ENCODE measurements at places on chromosomes 4 and X. TPM values are rescaled to one million over a fixed set of nuclear protein-coding genes. Genes with fewer than 3 reads are reported as not detected.

DNA sequence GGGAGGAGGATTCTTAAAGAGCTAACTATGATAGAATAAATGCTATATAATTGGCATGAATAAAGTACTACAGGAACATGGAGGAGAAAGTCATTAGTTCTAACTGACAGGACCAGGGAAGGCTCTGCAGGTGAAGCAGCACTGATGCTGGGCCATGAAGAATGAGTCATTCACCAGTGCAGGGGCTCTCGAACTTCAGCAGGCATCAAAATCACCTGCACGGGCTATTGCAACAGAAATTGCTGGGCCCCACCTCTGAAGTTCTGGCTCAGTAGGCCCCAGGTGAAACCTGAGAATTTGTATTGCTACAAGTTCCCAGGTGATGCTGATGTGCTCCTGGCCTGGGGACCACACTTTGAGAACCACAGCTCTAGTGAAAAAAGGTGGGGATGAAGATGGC, 33.7 kb downstream of the TMEM150C start:
- DNase-seq = no peak

The TLL1 gene
- 0.31 TPM for total RNA-seq

DNA sequence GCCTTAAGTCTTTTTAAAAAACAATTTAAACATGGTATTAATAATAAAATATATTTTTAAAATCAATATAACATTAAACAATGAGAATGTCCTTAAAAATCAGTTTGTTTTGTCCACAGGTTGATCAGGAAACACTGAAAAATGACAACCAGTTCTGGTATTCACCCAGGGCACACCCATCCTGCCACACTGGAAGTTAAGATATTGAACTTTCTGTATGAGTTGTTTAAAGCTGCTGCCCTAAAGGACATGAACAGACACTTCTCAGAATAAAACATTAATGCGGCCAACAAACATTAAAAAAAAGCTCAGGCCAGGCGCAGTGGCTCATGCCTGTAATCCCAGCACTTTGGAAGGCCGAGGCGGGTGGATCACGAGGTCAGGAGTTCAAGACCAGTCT, 15.0 kb upstream of the HOPX start:
- no peak for DNase-seq

GRCh38 chr4:121648516-121648915, 48.3 kb downstream of the ANXA5 start:
- DNase-seq = no peak

DNA sequence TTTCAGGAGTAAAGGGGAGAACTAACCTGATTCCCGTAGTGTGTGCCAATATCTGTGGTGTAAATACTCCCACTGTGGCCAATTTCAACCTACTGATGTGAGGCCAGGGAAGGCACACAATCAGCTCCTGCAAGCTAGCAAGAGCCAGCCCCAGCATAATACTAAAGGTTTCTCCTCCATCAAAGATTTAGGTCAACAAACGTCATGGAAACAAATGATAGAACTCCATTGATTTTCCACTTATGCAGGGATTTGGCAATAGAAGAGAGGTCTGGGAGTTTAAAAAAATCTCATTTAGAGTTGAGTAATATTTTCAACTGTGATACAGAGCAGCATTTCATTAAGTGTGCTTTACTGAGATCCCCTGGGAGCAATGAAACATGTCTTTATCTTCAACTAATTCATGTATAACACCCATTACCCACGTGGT, 15.8 kb upstream of the VEGFD start:
- DNase-seq = no peak

- DNase-seq = no peak
Measured at GRCh38 chr4:41632481-41633073, 94.6 kb downstream of the LIMCH1 start.

- DNase-seq = no peak
Measured at GRCh38 chr4:137363496-137363895, 168.8 kb downstream of the PCDH18 start.

GRCh38 chrX:5399403-5399802, 829.3 kb downstream of the NLGN4X start:
- DNase-seq = no peak

The AMELX gene
- total RNA-seq = not detected

The GPR143 gene
- 32.1 TPM for total RNA-seq

The ATP1B4 gene
- total RNA-seq = not detected

DNA sequence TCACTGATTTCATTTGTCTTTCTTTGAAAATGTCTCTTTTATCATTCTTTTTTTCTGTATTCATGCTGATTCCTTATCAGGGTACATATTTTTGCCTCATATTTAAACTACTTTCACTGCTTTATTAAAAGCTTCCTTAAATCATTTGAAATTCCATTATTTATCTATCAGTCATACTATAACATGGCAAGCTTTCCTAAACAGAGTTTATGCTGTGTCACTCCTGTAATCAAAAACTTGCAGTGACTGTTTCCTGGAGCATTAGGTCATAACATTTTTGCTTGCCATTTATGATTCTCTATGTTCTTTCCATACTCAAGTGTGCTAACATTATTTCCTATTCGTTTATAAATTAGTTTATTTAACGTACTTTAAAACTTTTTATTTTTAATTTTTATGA, 203.7 kb downstream of the BMPR1B start:
- no peak for DNase-seq

The CXCR3 gene
- not detected for total RNA-seq

DNA sequence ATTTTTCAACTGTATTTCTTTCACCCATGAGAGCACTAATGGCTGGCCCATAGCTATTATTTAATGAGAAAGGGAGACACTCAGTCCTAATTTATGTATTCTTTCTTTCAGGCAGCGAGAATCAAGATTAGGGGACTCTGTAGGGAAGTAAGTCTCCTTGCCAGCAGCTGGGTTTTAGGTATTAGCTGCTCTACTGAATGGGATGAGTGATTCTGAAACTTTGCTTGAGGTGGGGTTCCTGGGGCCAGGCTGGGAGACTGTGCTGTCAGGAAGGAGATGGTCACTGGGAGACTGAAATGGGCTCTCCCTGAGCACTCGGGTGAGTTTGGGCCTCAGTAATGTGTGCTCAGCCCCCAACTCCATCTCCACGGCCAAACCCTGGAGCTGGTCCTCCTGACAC, 78.7 kb downstream of the LNX1 start:
- no peak for DNase-seq

DNA sequence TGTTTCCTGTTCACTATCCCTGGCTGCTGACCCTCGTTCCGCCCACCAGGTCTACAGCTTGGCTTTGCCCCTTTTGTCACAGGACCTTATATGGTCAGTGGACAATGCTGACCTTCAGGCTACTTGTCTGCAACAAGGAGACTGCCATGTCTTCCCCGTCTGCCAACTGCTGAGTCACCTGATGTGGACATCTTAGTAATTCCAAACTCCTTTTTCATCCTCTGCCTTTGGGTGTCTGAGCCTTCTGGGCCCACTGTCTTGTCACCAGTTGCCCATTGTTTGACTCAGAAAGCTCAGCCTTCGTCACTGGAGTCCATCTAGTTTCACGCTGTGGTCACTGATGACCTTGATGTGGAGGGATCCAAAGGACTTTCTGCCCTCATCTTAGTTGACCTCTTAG, 30.2 kb downstream of the GPRIN3 start:
- DNase-seq = no peak

- DNase-seq = no peak
Measured at GRCh38 chrX:132636080-132636479, 147.2 kb upstream of the MBNL3 start.

The GPC3 gene
- 81.0 TPM for total RNA-seq

- no peak for DNase-seq
Measured at GRCh38 chrX:55039471-55039870, 8.7 kb upstream of the ALAS2 start.

The YY2 gene
- 0.30 TPM for total RNA-seq

DNA sequence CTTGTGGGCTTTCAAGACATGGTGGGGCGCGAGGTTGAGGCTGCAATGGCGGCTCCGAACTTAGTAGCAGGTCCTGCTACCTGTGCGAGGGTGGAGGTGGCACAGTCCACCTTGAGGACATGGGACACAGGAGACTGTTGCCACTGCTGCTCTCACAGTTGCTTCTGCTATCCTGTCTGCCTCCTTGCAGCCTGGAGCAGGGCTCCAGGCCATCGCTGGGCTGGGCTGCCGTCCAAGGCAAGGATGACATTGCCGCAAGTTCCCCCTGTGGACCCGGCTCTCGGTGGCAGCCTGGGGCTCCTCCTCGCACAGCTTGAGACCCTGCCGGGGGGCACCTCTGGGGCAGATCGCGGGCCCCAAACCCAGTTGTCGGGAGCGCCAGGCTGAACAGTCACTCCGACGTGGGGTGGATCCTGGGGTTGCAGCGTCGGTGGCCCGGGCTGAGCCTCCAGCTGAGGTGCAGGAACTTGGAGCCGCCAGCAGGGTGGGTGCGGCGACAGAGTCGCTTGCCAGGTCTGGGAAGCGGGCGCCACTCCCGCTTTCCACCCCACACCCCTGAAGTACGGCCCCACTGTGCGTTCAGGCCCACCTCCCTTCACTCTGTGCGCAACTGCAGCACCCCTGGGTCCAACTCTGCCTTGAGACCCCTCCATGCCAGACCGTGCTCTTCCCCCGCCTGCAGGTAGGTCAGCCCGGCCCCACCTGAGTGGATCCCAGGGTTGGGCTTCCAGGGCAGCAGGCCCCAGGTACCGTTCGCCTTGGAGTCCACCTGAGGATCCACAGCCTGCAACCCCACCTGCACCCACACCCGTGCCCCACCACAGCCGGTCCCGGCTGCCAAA, 192.7 kb upstream of the NUDT6 start:
- DNase-seq = peak; percentile 72

GRCh38 chrX:20965270-20966044, 408.8 kb upstream of the CNKSR2 start:
- DNase-seq = no peak

DNA sequence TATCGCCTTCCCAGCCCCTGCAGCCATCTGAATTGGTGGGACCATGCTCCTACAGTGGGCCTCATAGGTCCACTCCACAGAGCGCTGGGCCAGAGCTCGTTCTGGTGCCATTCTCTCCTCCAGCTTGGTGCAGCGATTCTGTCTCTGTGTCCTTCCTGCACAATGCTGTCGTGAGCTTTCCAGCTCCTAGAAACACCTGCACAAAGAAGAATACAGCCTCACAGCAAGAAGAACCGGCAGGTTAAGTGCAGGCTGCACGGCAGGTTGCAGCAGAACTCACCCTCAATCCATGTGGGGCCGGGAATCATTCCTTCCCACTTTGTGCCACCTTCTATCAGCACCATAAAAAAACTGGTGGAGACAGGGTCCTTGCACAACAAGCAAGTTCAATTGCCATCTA, 101.2 kb upstream of the ENPP6 start:
- DNase-seq = no peak

The RPA4 gene
- 0.28 TPM for total RNA-seq

The SOD3 gene
- total RNA-seq = 0.07 TPM

DNA sequence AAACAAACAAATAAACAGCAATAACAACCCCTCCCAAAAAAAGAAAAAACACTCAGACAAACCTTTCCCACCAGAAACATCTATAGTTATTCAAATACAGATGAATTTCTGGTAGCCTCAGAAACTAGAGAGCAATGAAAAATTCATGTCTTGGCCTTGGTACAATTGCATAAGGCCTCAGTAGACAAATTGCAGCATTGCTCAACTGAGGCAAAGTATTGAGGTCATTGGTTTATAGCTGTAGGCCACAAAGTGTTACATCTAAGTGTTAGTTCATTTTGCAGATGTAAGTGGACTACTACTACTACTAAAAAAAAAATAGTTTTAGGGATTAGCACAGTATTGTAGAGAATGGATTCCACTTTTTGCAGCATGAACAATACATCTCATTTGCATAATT, 2268.3 kb downstream of the ARAP2 start:
- no peak for DNase-seq

The MAGEA4 gene
- 138 TPM for total RNA-seq

The CYTL1 gene
- 3.5 TPM for total RNA-seq

DNA sequence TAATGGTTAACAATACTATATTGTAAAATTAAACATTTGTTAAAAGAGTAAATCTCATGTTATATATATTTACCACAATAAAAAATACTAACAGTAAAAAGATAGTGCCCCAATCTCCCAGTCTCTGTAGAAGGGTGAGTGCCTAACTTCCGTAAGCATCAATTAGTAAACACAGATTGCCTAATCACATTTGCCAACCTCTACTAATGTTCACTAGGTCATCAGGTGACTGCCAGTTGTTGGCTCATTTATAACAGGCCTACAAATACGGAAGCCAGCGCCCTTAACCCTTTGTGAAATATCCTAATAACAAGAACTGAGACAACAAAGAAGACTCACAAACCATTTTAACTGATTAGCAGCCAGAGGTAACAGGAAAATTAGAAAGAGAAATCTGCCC, 345.1 kb downstream of the INPP4B start:
- no peak for DNase-seq

The SPANXA1 gene
- not detected for total RNA-seq

The ARMCX4 gene
- 2.1 TPM for total RNA-seq

- peak; percentile 37 for DNase-seq
Measured at GRCh38 chr4:81472281-81473182, 825 bp upstream of the RASGEF1B start.

GRCh38 chr4:76597423-76597979, 162.5 kb downstream of the SHROOM3 start:
- no peak for DNase-seq

DNA sequence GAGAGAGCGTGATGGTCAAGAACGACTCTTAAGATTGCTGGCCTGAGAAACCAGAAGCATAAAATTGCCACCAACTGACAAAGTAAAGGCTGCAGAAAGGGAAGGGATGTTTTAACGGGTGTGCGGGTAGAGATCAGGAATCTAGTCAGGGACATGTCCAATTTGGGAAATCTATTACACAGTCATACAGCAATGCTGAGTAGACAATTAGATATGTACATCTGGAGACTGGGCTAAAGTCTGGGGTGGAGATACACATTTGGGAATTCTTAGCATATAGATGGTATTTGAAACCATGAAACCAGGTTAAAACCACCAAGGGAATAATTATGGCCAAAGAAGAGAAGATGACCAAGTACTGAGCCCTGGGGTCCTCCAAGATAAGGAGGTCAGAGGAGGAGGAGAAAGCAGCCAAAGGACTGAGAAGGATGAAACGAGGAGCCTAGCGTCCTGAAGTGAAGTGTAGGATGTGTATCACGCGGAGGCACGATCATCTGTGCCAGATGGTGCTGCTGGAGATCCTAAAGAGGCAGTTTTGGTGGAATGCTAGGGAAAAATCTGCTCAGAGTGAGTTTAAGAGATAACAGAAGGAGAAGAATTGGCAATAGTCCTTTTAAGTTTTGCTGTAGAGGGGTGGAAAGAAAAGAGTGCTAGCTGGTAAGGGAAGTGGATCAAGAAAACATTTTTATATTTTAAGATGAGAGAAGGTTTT, 36.5 kb downstream of the SEC24D start:
- no peak for DNase-seq
